ENCODE measurements at places on chromosomes 7 and 10. TPM values are rescaled to one million over a fixed set of nuclear protein-coding genes. Genes with fewer than 3 reads are reported as not detected.

DNA sequence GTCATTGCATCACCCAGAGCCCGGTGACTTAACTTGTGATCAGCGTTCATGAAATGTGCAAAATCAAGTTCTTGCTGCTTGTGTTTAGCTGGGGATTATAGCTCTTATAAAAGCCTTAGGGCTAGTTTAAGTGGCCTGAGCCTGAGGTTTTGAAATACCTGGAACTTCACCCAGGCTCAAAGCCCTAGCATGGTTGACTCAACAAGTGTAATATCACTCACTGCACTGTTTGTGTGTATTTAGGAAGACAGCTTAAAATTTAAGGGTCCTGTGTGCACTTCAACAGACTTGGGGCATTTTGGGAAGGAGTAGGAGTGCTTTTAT, 489.5 kb downstream of the GATA3 start:
- no peak overlapping the region for H3K27ac ChIP-seq
- H3K27me3 ChIP-seq, result no peaks in the 10 kb centered on the region
- DNase-seq, result no peak

- H3K4me1 ChIP-seq, result no peaks in the 10 kb centered on the region
- peak; percentile 86 for DNase-seq
- H3K27ac ChIP-seq, result no peak overlapping the region
Observed at GRCh38 chr7:73811760-73812168, 19.0 kb upstream of the CLDN4 start.

DNA sequence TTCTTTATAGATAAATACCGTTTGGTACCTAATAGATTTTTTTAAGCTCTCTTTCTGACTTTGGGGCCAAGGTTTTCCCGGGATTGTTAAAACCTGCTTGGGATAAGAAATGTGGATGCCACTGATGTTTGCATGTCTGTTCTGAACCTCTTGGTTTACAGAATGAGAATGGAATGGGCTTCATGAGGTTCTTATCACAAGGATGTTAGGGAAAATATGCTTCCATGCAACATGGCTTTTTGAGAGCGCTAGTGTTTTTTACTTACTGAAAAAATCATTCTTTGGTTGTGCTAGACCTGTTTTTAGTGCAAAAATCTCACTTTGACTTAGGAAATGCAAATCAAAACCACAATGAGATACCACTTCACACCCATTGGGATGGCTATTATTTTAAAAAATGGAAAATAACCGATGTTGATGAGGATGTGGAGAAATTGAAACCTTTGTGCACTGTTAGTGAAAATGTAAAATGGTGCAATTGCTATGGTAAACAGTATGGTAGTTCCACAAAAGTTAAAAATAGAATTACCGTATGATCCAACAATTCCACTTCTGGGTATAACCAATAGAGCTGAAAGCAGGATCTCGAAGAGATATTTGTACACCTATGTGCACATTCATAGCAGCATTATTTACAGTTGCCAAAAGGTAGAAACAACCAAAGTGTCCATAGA, 38.9 kb downstream of the TSPAN14 start:
- peaks cover 100% of the 10 kb centered on the region for H3K4me1 ChIP-seq
- H3K27ac ChIP-seq, result peak overlapping the region; percentile 62
- H3K27me3 ChIP-seq, result no peaks in the 10 kb centered on the region
- no peak for DNase-seq
- H3K36me3 ChIP-seq, result no peaks in the 10 kb centered on the region

DNA sequence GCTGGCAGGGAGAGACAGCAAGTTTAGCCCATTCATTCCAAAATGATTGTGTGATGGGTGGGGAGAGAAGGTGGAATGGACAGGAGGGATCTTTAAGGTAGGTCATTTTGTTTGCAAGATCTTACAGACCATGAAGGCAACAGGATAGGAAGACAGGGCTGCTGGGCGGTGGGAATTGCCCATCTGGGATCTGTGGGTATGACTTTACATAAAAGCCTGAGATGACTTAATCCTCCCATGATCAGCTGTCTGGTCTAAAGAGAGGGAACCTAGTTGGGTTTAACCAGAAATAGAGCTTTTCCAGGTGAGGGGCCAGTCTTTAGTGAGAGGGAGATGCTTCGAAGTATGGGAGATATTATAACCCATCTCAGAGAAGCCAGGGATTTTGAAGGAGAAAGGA, 153.7 kb downstream of the KLF6 start:
- H3K27me3 ChIP-seq, result no peaks in the 10 kb centered on the region
- no peaks in the 10 kb centered on the region for H3K36me3 ChIP-seq
- H3K4me1 ChIP-seq, result no peaks in the 10 kb centered on the region
- no peak for DNase-seq

CDC14C gene
- not detected for polyA plus RNA-seq

Data from spleen (tissue), 13 donors.